NCI-H1092 (cell line): ENCODE measurements at places on chromosomes 7 and 10.

DNA sequence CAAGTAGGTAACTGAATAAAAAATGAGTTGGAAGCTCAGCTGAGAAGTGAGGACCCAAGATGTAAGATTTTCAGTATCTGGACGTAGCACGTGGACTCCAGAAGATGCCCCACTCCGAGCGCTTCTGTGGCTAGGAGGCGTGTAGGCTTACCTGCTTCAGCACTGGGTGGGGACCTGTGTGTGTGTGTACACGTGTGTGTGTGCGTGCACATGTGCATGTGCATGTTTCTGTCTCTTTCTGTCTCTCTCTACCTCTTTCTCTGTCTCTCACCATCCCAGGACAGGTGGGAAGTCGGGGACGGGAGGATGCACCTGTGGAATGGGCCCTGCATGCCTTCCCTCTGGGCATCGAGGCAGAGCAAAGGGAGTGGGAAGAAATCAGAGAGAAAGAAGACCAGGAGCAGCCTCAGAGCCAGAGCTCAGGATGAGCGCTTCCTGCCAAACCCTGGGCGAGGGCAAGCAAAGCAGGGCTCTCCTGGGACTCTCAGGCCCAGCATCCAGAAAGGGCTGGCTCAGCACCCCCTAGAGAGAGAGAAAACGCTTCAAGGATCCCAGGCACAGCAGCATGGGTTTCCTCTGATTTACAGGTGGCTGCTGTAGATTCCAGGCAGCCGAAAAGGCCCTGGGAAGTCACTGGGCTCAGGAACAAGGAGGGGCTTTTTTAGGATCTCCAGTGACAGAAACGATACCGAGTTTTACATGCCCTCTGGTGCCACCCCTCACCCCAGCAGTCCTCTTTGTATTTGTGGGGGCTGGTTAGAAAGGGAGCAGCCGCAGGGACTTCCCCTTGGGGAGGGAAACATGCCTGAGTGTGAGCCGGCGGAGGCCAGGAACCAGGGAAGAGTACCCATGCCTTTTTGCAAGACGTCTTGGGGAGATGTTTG is 28.5 kb downstream of the CXCL12 start:
- no peak for DNase-seq

DNA sequence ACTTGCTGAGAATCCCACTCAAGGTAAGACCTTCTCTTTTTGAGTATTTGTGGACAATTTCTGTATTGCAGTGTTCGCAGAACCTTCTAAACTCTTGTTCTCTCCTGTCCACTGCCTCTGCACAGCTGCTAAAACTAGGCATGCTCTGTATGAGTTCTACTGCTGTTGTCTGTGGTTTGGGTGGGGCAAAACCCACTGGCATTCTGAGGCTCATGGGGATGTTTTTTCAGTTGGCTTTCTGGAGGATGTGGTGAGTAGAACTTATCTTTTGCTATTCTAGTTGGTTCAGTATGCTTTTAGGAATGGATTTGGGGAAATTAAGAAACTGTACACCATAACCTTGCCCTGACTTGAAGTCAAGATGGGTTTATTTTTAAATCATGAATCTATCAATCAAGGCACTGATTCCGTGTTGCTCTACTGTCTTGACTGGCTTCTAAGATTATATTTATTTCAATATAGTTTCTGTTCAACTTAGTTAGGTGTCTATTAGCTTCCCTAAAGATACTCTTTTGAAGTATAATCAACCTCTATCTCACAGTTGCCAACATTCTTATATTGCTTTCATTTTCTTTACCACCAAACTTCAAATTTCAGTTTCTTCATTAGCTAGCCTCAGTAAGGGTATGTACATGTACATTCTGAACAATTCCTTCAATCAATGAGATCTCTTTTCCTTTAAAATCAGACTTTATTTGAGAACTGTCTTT is 25.0 kb upstream of the C1GALT1 start:
- no peak for DNase-seq

DNA sequence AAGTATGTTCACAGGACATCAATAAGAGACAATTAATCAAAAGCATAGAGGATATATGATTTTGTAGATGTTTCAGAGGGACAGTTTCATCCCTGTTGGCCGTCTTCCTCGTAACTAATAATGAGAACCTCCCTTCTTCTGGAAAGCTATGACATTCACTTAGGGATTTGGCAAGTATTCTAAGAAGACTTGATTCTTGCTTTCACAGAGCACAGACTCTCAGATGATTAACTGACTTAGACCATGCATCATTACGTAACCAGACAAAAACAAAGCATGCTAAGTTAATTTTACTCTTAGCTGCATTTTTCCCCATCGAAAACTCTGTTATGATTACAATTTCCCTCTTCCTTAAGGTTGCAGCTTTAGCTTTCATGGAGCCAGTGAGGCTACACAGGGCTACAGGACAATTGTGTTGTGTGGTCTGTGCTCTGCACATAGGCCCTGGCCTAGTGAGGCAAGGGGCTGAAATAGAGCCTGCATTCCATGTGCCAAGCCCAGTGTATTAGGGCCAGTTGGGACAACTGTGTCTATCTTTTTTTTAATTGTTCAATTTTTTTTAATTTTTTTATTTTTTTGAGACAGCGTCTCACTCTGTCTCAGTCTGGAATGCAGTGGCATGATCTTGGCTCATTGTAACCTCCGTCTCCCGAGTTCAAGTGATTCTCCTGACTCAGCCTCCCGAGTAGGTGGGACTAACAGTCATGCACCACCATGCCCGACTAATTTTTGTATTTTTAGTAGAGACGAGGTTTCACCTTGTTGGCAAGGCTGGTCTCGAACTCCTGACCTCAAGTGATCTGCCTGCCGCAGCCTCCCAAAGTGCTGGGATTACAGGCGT is 105.3 kb downstream of the PLXDC2 start:
- no peak for DNase-seq

GRCh38 chr10:15333909-15334649 is 37.0 kb downstream of the FAM171A1 start:
- no peak for DNase-seq

GRCh38 chr7:118080947-118081346 is 103.0 kb upstream of the LSM8 start:
- no peak for DNase-seq

- peak; percentile 31 for DNase-seq
Observed at GRCh38 chr7:82810558-82811259, 352.0 kb downstream of the PCLO start.

DNA sequence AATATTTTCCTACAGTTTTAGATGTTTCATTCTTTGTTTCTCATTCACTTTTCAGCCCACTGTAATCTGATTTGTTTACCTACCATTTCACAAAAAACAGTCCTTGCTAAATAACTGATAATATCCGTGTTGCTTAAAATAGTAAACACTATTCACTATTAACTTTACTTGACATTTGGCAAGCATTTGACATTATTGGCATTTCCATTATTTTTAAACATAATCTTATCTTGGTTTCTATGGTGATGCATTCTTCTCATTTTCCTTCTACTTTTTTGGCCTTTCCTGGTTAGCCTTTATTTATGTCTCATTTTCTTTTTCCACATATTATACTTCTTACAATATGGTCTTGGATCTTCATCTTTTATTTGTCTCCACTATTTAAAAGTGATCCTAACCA is 715.3 kb downstream of the DNAJB9 start:
- no peak for DNase-seq

DNA sequence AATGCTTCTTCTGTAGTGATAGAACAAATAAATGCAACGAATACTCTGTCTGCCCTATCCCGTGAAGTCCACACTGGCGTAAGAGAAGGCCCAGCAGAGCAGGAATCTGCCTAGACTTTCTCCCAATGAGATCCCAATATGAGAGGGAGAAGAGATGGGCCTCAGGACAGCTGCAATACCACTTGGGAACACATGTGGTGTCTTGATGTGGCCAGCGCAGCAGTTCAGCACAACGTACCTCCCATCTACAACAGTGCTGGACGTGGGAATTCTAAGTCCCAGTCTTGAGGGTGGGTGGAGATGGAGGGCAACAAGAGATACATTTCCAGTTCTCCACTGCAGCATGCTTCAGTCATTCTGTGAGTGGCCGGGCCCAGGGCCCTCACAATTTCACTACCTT is 45.8 kb downstream of the FIGNL1 start:
- no peak for DNase-seq

DNA sequence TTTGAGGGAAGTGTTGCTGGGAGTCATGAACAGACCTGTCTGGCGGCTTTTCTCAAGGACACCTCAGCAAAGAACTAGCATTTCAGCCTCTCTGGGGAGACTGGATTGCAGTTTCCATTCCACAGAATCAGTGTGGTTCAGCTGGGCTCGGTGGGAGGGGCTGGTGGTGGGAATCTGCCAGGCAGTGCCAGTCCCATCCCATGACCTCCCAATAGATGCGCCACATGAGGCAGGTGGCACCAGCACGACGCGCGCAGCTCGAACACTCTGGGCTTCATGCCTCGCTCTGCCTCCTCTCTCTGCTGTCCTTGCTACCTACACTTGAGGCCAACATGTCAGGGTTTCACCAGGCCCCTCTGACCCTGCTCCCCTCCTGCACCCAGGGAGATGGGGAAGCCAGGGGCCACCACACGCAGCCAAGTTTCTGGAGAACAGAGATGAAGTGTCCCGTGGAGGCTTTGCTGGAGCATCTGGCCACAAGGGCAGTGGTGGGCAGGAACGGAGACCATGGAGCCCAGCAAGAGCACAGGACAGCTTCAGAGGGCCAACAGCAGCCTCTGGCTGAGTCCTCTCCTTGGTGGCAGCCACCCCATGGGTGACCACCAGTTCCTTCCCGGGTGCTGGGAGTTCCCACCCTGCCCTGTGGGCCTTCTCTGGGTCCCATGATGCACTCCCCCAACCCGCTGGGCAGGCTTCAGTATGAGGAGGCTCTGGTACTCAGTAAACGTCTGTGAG is 2.3 kb downstream of the NACAD start:
- no peak for DNase-seq
